ENCODE measurements at places on chromosomes 3 and 15.

DNA sequence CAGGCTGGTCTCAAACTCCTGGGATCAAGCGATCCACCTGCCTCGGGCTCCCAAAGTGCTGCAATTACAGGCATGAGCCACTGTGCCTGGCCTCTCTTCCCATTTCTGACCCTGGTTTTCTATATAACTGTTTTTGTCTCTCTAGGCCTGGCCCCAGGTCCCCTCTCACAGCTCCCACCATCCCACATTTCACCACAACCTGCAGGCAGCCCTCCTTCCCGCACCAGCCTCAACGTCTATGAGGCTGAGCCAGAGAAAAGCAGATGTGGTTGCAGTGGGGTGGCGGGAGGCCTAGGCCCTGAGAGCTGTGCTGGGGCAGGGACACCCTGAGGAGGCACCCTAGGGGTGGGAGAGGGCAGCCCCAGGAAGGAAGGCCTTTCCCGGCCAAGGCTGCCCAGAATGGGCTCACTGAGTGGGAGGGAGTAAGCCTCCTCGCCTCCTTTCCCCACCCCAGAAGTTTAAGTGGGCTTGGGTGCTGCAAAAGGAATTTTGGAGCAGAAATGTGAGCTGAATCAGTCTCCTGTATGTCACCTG lies 99.7 kb downstream of the LSM3 start:
- no peak for DNase-seq

GRCh38 chr3:42830437-42831320 lies 21.4 kb downstream of the ACKR2 start:
- no peak for DNase-seq

DNA sequence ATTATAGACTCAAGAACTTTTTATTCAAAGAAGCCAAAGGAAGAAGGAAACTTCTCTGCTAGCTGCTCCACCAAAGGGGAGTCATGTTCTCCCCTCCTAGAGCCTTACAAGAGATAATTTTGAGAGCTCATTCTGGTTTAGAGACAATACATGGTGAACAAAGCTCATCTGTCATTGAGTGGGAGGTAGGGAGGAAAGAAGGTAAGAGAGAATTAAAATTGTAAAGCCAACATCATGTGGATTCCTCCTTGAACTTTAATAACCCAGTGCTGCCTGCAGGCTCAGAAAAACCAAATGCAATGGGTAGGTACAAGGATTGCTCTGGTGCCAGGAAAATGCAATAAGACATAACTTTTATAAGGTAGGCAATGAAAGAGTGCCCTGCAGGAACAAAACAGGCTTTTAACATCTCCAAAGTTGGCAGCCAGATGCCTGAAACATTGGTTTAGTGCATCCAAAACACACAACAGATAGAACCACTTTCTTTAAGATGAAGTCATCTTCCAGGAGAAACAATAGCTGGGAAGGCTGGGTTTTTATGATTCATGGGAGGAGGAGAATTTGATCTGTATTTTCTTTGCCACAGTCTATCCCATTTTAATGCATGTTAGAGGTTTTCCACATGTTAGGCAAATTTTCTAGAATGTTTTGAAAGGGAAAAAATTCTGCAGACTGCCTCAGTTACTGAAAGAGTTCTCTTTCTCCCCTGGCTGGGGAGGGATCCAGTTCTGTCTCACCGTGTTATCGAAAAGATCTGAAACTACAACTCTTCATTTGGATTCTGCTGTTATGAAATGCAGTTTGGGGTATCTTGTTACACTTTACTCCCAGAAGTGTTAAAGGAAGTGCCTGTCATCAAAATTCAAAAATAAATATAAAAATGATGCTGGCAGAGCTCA lies 11.3 kb upstream of the ARHGEF3 start:
- no peak for DNase-seq

DNA sequence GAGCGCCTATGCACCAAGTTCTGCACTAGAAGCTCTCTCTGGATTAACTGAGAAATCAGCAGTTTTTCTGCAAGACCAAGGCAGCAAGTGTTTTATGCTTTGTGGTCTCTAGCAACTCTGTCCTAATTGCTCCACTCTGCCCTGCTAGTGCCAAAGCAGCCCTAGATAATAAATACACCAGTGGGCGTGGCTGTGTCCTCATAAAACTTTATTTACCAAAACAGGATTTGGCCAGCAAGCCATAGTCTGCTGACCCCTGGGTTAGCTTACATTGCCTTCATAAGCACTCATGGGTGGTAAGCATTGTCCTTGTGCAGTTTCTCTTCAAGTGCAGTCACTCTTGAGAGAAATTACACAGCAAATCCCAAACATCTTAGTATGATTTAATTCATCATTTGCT lies 30.7 kb upstream of the SLC24A5 start:
- DNase-seq = no peak

DNA sequence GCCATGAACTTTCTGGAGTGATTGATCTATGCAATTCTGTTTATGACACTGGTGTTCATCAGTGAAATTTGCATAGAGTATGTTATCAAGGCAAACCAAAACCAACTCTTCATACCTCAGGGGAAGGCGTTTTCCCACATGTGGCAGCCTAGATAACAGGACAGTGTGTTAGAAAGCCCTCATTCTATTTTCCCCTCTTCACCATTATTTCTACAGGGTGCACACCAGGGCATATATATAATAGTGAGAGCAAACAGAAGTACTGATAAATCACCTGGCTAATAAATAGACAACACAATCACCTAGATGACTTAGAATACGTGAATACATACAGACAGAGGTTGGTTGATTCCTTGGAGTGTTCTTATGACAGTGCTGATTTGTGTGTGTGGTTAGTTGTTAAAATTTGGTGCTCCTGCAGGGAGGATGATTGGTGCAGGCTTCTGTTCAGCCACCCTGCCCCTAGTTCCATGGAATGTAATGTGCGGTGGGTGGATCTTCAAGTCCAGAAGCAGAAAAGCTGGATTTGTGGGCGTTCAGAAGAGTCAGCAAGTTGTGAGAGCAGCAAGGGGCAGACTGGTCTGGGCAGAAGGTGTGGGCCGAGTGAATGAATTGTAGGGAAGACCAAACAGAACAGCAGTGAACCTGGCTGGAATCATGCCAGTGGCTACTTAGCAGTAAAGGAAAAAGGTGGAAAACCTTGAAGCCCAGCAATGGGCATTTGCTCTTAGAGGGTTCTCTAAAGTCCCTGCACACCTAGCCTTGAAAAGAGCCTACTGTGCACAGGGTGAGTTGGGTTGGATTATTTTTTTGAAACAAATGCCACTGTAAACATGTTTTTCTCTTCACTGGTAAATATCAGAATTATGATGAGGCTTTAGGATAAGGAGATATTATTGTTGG lies 11.7 kb upstream of the RARRES1 start:
- no peak for DNase-seq

DNA sequence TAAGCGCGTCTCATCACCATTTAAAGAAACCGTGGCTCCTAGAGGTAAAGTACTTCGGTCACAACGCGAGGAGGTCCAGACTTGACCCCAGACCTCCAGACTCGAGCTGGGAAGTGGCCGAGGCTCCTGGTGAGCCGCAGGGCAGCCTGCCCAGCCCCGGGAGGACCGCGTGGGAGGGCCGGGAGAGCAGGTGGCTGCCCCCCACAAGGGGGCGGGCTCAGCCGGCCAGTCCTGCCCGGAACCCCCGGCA lies at the start of gene SLC27A2:
TSS of gene SLC27A2 (plus strand) at position 228 of the 250 bp plus-strand sequence. CDS start 232 bp downstream, outside the sequence.
- DNase-seq = no peak

DNA sequence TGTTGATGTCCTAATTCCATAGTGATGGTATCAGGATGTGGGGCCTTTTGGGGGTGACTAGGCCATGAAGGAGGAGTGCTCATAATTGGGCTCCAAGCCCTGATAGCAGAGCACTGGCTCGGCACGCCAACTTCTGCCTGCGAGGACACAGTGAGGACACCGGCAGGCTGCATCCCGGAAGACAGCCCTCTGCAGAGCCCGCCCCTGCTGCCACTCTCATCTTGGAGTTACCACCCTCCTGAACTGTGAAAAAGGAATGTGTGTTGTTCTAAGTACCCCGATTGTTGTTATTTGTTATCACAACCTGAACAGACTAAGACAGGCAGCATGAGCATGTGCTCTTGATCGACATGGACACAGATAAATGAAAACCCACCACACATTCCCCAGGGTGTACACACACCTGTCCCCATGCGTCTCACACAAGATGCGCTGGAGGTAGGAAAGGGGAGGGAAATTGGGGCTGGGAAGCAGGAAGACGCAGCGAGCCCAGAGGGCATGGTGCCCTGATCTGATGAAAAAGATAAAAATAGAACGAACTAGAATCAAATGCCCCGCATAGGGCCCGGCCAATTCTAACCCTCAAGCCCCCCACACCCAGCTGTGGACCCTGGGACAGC lies 40.1 kb downstream of the RPN1 start:
- no peak for DNase-seq

GRCh38 chr3:188979248-188979647 lies 192.5 kb upstream of the TPRG1 start:
- DNase-seq = no peak

DNA sequence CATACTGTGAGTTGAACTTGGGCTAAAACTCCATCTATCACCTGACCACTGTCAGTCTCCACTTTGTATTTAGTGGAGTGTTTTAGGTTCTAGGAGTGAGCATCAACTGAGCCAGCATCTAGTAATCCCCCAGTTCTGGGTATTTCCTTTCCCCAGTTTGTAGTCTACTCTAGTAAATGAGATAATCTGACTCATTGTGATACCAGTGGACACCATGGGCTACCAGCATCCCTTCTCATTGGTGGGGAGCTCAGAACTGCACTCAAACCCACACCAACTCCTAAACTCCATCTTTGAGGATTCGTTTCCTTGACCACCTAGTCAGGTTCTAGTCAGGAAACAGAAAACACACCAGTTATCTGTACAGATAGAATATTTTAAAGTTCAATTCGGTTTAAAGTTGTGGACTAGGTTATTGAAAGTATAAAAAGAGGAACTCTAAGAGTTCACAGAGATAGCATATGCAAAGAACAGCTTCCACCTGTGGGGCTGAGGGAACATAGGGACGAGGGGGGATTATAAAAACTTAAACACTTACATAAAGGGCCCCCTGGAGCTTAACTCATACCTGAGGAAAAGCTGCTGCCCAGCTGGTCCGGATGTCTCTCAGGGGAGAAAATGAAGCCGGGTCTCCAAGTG lies 36.0 kb downstream of the LEO1 start:
- peak; percentile 15 for DNase-seq

GRCh38 chr3:138642927-138643253 lies 34.3 kb downstream of the FAIM start:
- DNase-seq = no peak

GRCh38 chr15:99021694-99022093 lies 14.1 kb upstream of the PGPEP1L start:
- DNase-seq = no peak

DNA sequence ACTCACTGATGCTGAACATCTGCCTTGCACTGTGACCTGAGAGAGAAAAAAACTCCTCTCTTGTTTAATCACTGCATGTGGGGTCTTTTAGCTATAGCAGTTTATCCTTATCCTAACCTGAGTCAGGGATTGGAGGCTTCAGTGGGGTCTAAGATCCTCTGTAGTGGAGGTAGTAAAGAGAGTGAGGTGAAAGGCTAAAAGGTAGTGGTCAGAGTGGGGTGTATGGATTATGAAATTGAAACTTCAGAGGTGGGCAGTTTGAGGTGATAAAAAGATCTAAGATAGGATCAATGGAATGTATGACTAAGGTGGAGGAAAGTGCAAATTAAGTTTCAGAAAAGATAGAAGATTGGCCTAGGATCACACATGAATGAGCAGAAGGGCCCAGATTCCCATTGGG lies 36.5 kb downstream of the DET1 start:
- no peak for DNase-seq

DNA sequence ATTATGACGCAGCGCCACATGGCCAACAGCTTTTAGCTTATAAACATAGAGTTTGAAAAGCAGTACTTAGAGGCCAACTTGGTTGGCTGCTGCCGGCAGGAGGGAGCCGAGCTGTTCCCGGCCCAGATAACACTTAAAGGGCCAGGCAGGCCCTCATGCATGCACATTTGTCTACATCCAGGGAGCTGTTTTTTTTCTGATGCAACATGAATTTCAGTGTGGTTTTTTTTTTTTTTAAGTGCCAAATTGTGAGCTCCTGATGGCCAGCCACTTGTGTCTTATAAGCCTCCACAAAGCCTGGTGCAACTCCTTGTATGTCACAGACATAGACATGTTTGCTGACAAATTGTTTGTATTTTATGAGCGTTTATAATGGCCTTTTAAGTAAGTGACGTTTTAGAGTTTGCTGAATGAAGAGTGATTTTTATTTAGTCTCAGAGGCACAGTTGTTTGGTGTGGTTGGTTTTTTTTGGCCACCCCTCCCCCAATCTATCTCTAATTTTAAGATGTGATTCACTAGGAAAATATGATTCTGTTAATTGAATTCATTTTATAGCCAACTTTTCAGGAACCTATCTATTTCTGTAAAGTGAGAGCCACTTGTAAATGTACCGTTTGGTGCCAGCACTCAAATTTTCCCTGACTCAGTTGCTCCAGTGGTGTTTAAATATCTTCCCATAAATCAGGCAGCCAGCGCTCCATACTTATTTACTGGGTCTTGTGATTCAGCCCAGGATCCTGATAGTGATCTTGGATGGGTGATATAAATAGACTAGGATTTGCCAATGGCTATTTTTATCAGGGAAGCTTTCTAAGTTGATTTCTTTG lies 134.3 kb downstream of the VGLL4 start:
- DNase-seq = no peak

All from naive B cell (primary cell).